Chondrocyte (in vitro differentiated cells): ENCODE measurements at places on chromosomes 12 and 14. TPM values are rescaled to one million over a fixed set of nuclear protein-coding genes. Genes with fewer than 3 reads are reported as not detected.
A peak's percentile ranks its signal among the peaks of the same experiment; 100 is the strongest.

Gene MED6
- 26.5 to 31.7 TPM (median 27.5 TPM) in 3 replicates for total RNA-seq

Gene KTN1
- 129 to 148 TPM (median 137 TPM) in 3 replicates for total RNA-seq

Gene YBX3
- 249 to 281 TPM (median 267 TPM) in 3 replicates for total RNA-seq

Gene TNFAIP2
- 1.9 to 16.7 TPM (median 13.3 TPM) in 3 replicates for total RNA-seq

Gene DACT1
- 120 to 326 TPM (median 318 TPM) in 3 replicates for total RNA-seq

DNA sequence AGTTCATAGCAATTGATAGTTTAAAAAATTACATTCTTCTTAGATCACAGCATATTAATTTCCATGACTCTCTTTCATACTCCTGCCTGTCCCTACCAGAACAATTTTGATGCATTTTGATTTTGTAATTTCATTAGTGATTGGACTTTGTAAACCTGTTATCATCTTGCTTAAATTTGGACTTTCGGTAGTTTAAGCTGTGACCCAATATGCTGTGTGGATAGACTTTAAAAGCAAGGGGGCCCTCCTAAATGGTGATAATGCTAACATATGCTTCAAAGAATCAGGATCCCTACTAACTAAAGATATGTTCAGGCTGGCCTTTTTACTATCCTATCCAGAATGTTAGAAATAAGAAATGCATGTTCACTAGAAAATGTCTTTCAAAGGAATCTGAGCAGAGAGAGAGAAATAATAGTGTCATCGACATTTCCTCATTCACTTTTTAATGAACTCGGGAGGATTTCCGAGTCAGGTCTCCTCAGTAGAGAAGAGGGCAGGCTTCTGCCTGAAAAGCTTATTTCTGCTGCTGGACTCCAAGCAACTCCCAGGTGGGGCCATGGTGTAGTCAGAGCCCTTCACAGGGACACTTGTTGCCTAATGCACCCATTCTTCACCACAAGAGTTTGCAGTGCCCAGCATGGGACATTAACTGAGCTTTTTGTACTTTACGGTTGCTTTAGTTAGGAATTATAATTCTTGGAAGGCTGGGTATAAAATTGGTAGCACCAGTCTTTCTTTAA is 16.7 kb downstream of the SLC38A4 start:
- H3K27ac ChIP-seq: no peak overlapping the region
- H3K4me3 ChIP-seq: no peak overlapping the region
- no peak for DNase-seq
- H3K36me3 ChIP-seq: no peaks in the 10 kb centered on the region
- H3K4me1 ChIP-seq: peaks cover 12% of the 10 kb centered on the region
- no peaks in the 10 kb centered on the region for H3K27me3 ChIP-seq

DNA sequence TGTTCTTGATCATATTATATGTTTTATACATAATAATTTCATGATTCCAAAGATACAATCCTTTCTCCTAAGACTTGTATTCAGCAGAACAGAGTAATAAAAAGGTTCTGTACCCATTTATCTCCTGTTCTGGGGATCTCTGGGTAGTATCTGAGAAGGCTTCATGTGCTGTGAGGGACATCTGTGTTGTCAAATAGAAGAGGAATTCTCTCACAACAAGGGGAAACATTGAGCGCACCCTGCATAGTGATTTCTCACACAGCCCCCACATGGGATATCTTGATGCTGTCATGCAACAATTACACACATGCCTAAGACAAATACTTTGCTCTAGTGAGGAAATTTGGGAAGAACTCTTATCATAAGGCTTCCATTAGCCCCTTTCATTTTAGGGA is 101.8 kb upstream of the ATF1 start:
- no peak overlapping the region for H3K27ac ChIP-seq
- no peak overlapping the region for H3K4me3 ChIP-seq
- H3K36me3 ChIP-seq: no peaks in the 10 kb centered on the region
- peaks cover 33% of the 10 kb centered on the region for H3K4me1 ChIP-seq
- H3K27me3 ChIP-seq: no peaks in the 10 kb centered on the region

GRCh38 chr14:36173161-36173560 is 3.4 kb downstream of the PTCSC3 start:
- no peaks in the 10 kb centered on the region for H3K4me1 ChIP-seq
- peaks cover 16% of the 10 kb centered on the region for H3K27me3 ChIP-seq
- H3K36me3 ChIP-seq: no peaks in the 10 kb centered on the region
- H3K27ac ChIP-seq: no peak overlapping the region

GRCh38 chr12:3228552-3228951 is 151.4 kb downstream of the TSPAN9 start:
- H3K27me3 ChIP-seq: no peaks in the 10 kb centered on the region
- H3K36me3 ChIP-seq: peaks cover 6% of the 10 kb centered on the region
- no peak overlapping the region for H3K27ac ChIP-seq
- peaks cover 48% of the 10 kb centered on the region for H3K4me1 ChIP-seq

GRCh38 chr12:9793779-9794395 is 33.2 kb upstream of the CD69 start:
- no peak overlapping the region for H3K4me3 ChIP-seq
- no peaks in the 10 kb centered on the region for H3K4me1 ChIP-seq
- H3K36me3 ChIP-seq: no peaks in the 10 kb centered on the region
- no peak overlapping the region for H3K27ac ChIP-seq

GRCh38 chr12:123267991-123268843 is 3.4 kb downstream of the CDK2AP1 start:
- H3K4me3 ChIP-seq: peak overlapping the region; percentile 56
- H3K36me3 ChIP-seq: peaks cover 8% of the 10 kb centered on the region
- H3K4me1 ChIP-seq: peaks cover 35% of the 10 kb centered on the region
- H3K27me3 ChIP-seq: no peaks in the 10 kb centered on the region
- peak overlapping the region; percentile 90 for H3K27ac ChIP-seq

GRCh38 chr14:51206462-51206861 is 33.6 kb upstream of the TMX1 start:
- no peak overlapping the region for H3K4me3 ChIP-seq
- H3K27ac ChIP-seq: no peak overlapping the region
- peaks cover 3% of the 10 kb centered on the region for H3K4me1 ChIP-seq
